ENCODE measurements at places on chromosomes 12 and 14.

DNA sequence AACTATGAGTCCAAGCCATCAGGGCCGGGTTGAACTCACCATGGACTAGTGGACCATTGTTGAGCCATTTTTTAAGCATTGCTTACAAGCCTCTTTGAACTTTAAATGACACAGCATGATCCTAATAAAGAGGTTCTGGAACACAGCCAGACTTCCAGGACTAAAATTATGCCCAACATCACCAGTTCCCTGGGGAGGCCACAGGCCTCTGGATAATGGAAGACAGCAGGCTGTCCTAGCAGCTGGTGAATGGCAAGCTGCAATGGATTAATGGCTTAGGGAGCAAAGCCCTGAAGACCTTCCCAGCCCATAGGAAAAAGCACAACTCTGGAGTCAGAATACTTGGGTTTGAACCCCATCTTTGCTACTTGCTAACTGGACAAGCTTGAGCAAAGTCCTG is 71.3 kb downstream of the FLRT2 start:
- DNase-seq, result no peak

DNA sequence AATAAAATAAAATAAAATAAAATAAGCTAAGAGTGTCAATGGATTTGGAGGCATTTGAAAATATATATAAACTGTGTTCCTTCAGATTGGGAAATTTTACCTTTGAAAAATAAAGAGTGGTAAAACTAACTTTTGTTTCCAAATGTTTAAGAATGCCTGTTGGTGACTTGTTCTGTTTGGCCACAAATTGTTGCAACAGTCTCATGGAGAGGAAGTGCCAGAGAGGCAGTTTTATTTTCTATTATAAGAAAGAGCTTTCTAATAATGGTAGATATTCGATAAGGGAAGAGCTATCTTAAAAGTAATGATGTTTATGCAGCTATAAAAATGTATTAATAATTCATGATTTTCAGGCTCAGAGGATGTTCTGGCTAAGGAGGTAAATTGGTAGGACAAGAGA is 68.8 kb upstream of the MDGA2 start:
- DNase-seq, result no peak

- no peak for DNase-seq
Measured at GRCh38 chr14:22184830-22185168, 404.2 kb downstream of the DAD1 start.

DNA sequence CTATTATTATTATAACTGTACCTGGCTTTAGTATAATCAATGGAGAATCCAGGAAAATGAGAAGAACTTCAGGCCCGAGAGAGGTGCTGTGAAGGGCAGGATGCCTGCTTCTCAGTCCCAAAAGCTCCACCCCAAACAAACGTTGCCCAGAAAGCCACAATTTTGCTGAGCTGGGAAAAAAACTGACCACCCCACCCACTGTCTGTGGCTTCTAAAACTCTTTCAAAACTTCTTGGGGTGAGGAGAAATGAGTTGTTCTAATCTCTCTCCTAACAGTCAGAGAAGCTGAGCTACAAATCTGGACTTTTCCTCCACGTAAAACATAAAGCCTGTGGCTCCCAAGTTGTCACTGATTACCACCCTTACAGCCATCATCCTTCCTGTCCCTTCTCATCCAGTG is 13.4 kb downstream of the VDR start:
- no peak for DNase-seq

GRCh38 chr12:69238589-69239351 is 599 bp upstream of the CPSF6 start:
- DNase-seq, result no peak

DNA sequence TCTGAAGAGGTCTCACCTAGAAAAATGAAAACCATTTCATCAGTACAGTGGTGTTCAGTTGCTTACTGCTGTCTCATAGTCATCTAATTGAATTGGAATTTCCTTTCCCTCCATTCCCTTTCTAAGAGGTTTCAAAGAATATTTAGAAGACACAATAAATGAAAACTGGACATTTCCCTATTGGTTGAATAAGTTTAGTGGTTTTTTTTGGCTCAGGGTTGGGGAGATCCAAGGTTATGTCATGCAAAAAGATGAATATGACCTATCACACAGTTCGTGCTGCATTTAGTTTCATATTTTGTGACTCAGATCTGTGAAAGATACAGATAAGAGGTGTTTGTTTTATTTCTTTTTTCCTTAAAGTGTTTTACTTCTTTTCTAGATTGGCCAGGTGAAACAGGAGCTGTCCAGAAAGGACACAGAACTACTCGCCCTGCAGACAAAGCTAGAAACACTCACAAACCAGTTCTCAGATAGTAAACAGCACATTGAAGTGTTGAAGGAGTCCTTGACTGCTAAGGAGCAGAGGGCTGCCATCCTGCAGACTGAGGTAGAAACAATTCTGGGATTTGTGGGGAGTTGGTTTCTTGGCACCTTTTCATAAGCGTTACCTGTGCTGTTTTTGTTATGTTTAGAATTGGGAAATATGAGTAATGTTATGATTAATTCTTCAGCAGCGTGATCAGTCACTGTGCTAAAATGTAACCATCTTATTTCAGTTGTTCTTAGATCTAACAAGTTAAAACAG is 124.6 kb downstream of the ERC1 start:
- DNase-seq, result no peak

DNA sequence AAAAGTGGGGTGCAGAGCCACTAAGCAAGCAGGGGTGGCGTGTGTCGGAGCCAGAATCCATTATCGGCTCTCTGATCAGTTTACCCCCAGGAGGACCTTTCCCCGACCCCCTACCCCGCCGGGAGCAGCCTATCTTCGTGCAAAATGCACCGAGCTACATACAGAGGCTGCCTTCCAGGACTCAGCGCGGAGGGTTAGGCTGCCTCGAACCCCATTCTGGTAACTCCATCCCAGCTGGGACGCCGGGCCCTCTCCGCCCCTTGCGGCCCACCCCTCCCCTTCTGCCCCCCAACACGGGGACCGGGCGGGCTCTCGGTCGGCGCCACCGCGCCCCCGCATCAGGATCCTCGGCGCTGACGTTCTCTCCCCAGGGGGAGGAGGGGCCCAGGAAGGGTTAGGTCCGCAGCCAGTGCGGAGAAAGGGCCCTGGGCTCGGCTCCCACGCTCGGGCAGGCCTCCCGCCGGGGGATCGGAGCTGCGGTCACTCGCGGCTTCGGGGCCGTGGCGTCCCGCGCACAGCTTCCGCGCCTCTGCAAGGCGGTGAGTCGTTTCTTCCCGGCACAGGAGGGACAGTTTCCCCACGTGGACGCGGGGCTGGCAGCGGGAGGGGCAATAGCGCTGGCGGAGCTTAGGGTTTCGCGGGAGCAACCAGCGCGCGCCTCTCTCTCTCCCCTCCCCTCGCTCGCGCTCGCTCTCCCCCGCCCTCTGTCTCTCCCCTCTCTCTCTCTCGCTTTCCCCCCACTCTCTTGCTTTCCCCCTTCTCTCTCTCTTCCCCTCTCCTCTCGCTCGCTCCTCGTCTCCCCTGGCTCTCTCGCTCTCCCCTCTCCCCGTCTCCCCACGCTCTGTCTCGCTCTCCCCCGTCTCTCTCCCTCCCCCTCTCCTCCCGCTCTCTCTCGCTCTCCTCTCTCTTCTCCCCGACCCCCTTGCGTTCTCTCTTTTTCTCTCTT is 12.5 kb upstream of the MAP3K9 start:
- peak; percentile 56 for DNase-seq

DNA sequence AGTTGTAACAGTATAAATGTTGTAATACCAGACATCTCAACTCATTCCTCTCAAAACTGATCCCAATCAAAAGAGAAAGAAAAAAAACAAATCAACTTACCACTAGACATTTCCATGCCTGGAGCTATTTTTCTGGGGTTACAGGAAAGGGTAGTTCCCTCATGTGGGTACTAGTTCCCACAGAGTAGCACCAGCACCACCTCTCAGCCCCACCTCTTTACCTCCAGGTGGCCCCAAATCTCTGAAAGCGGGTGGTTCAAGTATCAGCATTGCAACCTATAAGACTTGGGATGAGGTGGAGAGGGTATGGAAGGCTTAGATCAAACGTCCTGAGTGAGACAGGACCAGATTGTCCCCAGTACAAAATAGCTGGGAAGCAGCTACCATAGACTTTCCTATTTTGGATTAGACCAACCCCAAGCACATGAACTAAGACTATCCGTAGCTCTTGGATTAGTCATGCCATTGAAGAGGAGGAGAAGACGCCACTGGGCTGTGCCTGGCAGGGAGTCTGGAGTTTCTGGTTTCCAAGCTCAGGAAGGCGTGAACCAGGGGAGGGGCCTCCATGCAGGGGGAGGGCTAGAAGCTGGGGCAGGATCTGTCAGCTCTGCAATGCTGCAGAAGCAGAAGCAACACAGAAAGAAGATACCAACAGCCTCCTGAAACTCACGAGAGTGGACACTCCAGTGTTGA is at the start of gene SLC39A2:
SLC39A2 (plus strand) TSS at position 620 of the 693 bp plus-strand sequence. CDS start 154 bp downstream, outside the sequence.
- peak; percentile 72 for DNase-seq

GRCh38 chr12:58361056-58361455 is 419.7 kb downstream of the ATP23 start:
- DNase-seq, result no peak

GRCh38 chr12:45909041-45909713 is 81.2 kb downstream of the SCAF11 start:
- DNase-seq, result no peak

DNA sequence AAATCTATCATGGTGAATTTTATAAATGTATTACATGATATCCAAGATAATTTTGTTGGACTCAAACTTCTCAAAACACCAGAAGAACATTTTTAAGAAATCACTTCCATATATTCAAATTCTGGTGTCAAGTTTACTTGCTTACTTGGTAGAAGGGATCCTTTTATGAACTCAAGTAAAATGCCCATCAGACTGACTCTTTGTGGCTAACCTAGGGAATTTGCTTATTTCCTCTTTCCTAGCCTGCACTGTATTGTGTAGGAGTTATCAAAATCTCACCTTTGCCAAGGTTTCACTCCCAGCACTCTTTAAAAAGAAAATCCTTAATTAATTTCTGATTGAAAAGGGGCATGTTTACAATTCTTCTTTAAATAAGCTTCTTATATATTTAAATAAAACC is 196.5 kb downstream of the DUSP6 start:
- DNase-seq, result no peak

DNA sequence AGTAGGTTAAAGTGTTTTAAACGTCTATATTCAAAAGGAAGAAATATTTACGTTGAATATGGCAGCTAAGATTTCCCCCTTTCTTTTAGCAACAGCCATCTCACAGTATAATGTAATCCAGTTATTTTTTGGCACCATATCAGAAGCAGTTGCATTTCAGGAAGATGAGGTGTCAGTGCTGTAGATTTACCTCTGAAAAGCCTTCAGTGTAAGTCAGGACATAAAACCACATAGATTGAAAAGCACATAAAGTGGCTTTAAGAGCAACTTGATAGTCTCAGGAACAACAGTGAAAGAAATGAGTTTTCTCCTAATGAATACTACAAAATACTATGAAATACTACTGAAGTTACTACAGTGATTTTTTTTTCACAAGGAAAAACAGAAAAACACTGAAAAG is 6.9 kb downstream of the MLH3 start:
- no peak for DNase-seq

DNA sequence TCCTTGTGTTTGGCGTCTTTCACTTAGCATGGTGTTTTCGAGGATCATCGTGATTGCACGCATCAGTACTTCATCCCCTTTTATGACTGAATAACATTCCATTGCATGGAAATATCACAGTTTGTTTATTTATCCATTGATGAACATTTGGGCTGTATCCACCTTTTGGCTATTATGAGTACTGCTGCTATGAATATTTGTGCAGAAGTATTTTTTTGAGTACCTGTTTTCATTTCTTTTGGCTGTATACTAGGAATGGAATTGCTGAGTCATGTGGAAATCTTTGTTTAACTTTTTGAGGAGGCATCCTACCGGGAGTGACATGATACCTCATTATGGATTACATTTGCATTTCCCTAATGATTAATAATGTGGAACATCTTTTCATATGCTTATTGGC is 66.4 kb downstream of the WNK1 start:
- DNase-seq, result no peak

DNA sequence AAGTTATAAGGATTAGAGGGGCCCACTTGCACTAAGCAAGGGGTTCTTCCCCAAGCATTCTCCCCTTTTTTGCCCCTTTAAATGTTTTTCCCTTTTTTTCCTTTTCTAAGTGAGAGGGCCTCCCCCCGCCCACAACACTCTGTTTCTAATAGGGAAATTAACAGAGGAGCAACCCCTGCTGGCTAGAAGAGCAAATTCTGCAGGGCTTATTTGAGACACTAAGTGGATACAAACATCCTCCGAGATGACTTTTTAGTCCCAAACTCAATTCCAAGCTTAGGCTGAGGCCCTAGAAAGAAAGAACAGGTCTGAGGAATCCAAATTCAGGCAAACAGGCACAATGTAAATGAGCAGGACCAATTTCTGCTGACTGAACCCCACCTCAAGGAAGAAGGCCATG is 138.9 kb downstream of the GPR65 start:
- DNase-seq, result no peak

- peak; percentile 72 for DNase-seq
Measured at GRCh38 chr12:52006726-52007157, at the start of gene TAMALIN. TSS of gene TAMALIN (plus strand) at chr12:52006946. CDS start at chr12:52007020, 74 bp downstream.

DNA sequence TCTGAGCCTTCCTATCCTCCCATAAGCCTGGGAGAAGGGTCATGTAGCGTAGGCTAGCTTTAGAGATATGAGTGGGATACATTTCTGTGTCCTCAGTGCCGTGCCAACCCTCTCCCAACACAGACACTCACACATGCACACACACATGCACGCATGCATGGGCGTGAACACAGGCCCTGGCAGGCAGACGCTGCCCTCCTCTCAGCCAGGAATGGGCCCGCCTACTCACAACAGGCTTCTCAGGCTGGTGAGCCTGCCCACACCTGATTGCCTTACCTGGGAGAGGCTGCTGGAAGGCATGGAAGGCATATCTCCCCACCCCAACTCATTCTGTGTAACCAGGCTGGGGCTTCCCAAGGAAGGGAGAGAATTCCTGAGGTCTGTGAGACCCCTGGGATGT is 12.8 kb upstream of the ACVR1B start:
- DNase-seq, result no peak

DNA sequence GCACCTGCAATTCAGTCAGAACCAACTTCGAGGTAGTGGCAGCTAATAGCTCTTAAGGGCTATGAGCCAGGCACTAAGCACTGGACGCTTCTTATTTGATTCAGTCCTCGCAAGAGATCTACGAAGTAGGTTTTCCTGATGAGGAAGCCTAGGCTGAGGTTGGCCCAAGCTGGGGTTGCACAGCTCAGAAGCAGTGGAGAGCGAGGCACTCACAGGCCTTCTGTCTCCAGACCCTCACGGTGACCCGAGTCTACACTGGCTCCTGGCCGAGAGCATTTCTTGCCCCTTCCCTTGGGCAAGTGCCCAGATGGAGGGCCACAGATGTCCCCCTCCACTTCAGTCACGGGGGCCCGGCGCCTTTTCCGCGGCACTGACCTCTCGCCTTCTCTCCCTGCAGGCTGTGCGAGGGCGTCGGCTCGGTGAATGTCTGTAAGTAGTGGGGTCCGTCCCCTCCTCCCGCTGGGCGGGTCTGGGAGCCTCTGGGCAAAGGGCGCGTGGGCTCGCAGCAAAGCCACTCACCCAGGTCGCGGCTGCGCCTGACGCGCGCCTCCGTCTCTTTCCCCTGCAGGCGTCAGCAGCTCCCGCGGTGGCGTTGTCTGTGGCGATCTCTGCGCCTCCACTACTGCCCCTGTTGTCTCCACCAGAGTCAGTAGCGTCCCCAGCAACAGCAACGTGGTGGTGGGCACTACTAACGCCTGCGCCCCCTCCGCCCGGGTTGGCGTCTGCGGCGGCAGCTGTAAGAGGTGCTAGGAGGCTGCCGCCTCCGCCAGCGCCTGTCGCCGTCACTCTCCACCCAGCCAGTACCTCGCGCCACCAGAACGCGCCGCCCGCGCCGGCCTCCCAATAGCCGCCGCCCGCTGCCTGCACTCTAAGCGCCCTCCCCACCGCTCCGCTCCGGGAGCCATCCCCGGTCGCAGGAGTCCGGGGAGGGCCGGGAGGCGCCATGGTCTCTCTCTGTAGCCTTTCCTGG is 13.1 kb downstream of the KRT83 start:
- DNase-seq, result peak; percentile 64
